ENCODE measurements at places on chromosomes 16 and 17.

DNA sequence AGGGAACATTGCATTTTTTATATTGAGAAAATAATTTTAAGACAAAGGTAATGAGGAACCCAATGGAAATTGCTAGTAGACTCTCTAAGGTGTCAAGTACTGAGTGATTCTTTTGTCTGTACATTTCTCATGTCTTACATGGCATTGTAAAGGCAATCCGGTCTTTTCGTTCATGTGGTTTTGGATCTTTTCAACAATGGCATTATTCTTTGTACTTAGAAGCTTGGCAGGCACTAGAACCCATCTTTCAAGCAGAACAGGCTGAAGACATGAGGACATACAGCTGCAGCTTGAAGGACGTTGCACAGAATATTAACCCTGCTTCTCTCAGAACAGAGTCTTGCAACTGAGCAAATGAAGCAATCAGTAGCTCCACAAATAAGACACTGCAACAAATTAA, 231.5 kb upstream of the ZFHX3 start:
- DNase-seq: no peak

GRCh38 chr16:30472328-30472942, at the start of gene ITGAL:
TSS of gene ITGAL (plus strand) at chr16:30472742. CDS start at chr16:30472838, 96 bp downstream.
- no peak for DNase-seq

- DNase-seq: no peak
These were observed 13.3 kb downstream of the IRX5 start for GRCh38 chr16:54944002-54944401.

GRCh38 chr16:48451323-48451722, 66.1 kb upstream of the SIAH1 start:
- no peak for DNase-seq

- no peak for DNase-seq
These were observed 632 bp upstream of the RTN4RL1 start for GRCh38 chr17:2025622-2026309.

DNA sequence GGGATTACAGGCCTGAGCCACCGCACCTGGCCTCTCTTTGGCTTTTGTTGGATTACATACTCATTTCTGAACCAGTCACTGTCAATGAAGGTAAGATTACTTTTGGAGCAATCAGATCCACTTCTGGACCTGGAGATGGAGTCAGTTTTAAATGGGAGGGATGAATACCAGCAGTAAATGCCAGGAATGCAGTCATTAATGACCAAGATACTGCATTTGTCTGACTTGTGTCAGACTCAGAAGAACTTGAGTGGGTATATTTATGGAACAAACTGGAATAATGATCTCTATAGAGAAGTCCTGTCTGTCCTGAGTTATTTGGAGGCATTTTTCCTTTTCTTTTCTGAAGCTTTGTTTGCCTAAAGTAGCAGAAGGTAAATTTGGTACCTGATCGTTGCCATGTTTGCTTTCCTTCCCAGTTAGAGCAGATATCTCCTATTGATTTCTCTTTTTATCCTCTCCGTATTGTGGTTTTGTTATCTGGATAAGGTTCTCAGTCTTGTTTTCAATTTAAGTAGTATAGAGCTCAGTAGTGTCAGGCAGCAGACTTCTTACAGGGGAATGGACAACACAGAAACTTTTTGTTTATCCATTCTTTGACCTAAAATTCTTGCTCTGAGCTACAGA, 10.7 kb downstream of the NLK start:
- DNase-seq: no peak

DNA sequence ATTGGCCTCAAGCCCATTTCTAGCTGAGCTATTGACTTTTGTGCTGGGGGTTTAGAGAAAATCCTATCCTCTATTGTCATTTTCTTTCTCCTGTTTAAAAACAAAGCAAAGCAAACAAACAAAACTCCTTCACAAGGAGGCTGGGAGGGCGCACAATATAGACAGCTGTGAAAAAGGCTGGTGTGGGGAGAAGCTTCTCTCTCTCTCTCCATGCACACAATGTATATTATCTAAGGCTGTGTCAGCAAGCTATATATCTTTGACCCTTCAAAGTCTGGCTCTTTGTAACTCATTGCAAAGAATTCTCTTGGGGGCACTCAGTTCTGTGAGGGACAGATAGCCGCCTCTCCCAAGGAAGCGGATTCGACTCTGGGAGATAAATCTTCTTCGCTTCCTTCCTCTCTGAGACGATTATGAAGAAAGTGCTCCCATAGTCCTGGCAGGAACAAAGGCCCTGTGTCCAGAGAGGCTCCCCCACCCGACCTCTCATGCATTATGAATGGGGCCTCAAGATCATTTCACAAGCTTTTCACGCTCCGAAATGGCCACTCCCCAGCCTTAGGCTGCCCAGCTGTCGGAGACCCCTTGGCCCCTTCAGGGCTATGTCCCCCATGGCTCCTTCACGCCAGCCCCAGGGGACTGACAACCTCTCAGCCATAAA, 33.2 kb upstream of the MEAK7 start:
- no peak for DNase-seq

GRCh38 chr17:17403065-17403464, 73.7 kb upstream of the MED9 start:
- no peak for DNase-seq

DNA sequence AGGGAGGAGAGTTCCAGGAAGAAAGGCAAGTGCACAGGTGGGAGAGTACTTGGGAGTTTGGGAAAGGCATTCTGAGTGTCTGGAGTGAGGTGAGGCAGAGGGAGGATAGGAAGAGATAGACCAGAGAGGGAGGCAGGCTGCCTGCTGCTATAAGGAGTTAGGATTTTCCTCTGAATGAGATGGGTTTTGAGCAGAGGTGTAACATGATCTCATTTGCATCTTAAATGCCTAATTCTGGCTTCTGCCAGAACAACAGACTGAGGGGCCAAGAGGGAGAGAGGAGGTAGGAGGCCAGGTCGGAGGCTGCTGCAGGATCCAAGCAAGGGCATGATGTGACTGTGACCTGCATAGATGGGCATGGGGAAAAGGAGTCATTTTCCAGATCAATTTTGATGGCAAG, 31.5 kb upstream of the IRX6 start:
- DNase-seq: no peak

DNA sequence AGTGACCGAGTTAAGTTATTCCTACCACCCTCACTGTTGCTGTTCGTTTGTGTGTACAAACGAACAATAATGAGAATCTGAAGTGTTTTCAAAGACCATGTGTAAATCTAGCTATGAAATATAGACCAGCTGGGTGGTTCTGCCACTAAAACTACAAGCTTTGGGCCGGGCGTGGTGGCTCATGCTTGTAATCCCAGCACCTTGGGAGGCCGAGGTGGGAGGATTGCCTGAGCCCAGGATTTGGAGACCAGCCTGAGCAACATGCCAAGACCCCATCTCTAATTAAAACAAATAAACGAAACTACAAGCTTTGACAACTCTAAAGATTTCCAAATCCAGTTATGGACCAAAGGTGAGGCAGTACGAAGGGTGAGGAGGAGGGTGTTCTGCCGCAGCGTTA, 973 bp downstream of the RECQL5 start:
- no peak for DNase-seq

GRCh38 chr17:8687737-8688466, 56.7 kb downstream of the CCDC42 start:
- DNase-seq: no peak

DNA sequence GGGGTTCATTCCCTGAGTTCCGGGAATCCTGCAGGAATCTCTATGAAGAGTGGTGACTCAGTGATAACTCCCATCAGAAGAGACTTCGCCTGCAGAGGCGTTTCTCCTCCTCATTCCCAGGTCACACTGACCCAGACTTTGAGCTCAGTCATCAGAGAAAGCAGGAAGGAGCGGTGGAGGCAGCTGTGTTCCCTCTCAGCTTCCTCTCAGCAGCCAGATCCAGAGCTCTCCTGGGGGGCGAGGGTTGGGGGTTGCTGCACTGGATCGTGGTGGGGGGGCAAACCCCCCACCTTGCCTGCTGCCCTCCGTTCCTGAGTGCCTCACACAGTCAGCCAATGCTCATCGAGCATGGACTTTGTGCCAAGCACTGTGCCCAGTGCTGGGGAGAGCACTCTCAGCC, 271.2 kb downstream of the CBLN1 start:
- DNase-seq: no peak

- no peak for DNase-seq
These were observed 98.1 kb downstream of the WNT3 start for GRCh38 chr17:46720408-46720807.

DNA sequence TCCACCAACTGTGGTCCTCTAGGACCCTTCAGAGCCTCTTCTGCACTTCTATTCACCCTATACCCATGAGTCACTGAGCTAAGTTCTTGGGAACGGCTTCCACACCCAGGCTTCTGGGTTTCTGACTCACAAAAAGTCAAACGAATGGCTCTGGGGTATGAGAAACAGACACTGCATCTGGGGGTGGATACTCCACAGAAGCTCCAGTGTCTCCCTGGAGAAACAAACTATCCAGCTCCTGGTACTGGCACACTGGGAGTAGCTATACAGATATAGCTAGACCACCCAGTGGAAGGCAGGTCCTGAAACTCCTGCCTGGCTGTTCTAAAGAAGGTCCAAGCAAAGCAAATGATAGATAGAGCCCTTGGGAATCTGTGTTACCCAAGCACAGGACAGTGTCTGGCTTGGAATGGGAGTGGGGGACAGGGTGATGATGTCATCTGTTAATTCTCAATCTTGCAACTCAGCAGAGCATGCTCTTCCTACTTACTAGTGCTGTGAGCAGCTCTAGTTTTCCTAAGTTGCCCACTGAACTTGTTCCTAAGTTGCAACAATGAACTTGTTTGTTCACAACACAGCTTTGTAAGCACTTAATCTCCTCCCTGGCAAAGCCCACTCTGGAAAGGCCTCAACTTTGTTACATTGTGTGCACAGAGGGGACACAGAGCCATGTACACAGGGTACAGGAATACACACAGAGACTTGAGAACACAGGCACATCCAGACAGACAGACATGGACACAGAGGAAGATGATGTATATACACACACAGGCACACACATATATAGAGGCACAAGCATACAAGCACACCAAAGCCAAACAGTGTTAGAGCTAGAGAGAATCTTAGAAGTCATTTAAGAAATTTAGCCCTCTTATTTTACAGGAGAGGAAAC, 6.7 kb downstream of the MMP28 start:
- DNase-seq: no peak

DNA sequence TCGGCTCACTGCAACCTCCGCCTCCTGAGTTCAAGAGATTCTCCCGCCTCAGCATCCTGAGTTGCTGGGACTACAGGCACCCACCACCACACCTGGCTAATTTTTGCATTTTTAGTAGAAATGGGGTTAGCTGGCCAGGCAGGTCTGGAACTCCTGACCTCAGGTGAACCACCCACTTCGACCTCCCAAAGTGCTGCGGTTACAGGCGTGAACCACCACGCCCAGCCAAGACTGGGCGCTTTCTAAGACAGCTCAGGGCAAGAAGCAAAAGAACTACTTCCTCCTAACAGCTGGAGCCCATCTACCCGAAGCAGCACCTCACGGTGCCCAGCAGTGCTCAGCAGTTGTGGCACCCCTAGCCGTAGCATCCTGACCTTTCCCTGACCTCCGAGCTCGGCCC, 109.4 kb downstream of the ZNF423 start:
- DNase-seq: no peak

DNA sequence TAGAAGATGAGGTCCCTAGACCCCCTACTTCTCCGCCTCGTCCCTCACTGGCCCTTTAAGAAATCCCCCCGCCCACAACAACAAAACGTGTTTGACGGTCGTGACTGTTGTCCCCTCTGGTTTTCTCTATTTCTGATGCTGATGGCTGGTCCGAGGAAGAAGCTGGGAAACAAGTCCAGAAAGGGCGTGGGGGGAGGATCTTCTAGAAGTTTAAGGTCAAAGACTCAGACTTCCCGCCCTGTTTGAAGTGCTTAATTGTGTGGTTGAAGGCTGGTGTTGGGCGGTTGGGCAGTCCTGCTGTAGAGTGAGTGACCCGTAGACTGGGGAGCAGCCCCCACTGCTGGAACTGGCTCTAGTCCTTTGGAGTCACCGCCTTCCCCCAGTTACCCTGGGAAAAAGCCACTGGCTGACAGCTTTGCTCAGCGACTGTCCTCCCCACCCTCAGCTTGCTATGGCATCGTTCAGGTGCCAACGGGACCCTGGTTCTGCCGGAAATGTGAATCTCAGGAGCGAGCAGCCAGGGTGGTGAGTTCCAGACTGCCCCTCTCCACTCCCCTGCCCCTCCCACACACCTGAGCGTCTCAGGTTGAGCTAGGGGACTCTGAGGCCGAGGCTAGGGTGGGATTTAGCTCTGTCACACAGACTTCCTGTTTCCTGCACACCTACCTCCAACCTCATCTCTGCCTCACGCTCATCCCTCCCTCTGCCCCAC, 1.6 kb downstream of the MLLT6 start:
- no peak for DNase-seq

DNA sequence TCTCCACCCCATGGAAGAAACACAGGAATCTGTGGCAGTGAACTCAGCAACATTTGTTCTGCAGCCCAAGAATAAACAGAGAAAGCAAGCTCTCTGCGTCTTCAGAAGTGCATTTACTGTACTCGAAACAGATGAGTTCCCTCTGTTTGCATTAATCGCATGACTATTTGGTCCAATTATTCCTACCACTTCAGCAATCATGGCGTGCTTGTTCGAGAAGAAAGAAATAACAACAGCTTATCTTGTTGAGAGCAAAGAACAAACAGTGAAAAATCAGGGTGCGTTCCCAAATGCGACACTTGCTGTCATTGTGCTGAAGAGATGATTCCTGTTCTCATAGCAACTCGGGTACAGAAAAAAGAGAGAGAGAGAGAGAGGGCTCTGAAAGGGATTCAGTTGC, 445.3 kb upstream of the MAF start:
- no peak for DNase-seq

DNA sequence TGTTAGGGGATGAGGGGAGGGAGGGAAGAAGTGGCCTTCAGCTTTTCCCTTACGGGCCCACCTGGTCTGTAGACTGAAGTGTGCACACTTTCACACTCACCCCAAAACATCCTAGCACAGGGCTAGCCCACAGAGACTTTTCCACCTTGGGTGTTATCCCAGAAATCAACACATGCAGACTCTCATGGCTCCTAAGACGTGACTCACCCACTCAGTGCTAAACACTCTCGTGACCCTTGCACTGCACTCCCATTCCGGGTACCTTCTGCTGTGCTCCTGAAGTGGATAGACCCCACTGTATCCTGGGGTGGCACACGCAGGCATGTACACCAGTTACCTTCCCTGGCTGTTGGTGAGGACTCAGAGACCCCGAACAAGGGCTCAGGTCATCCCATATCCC, 23.0 kb upstream of the ABCC3 start:
- DNase-seq: no peak

DNA sequence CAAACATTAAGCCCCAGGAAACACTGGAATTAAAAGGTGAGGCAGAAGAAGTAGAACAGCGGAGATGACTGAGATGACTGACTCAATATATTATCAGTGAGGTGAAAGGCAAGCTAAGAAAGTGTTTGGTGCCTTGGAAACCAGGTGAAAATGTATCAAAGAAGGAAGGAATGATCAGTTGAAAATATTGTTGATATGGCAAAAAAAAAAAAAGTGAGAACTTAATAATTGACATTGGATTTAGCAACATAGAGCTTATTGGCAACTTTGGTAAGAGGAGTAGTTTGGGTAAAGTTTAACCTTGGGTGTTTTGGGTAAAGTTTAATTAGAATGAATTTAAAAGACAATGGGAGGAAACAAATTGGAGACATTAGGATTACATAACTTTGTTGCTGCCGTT, 127.7 kb upstream of the MYOCD start:
- no peak for DNase-seq

- no peak for DNase-seq
These were observed 34.1 kb upstream of the ENPP7 start for GRCh38 chr17:79696610-79696982.

Data from hematopoietic multipotent progenitor cell treated with erythropoietin and hydrocortisone succinate and interleukin-3 and kit ligand, for 15 days (in vitro differentiated cells).